ENCODE measurements at places on chromosomes 2 and 18. TPM values are rescaled to one million over a fixed set of nuclear protein-coding genes. Genes with fewer than 3 reads are reported as not detected.
A peak's percentile ranks its signal among the peaks of the same experiment; 100 is the strongest.

DNA sequence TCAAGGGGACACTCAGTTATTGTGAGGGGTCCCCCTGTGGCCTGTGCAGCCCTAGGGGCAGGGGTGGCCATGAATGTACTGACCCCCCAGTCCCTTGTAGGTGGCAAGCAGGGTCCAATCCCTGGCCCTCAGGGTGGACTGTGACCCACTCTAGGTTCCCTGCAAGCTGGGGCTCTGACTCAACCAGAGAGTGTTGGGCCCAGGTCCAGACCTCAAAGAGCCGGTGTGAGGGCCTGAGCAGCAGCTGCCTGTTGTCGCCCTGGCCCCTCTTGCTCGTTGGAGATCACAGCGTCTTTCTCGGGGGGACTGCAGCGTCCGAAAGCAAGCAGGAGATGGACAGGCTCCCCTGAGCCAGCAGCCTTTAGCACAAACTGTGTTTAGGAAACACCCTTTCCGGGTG is 66.8 kb upstream of the ATG16L1 start:
- no peak overlapping the region for H3K27ac ChIP-seq
- no peak for DNase-seq
- H3K27me3 ChIP-seq = peaks cover 3% of the 10 kb centered on the region
- H3K4me3 ChIP-seq = no peak overlapping the region
- peaks cover 8% of the 10 kb centered on the region for H3K36me3 ChIP-seq

Gene CCDC141
- not detected for total RNA-seq

Gene TMEM169
- total RNA-seq = 34.8 TPM

GRCh38 chr2:12555012-12555645 is 161.6 kb upstream of the TRIB2 start:
- no peak overlapping the region for H3K27ac ChIP-seq
- peaks cover 2% of the 10 kb centered on the region for H3K36me3 ChIP-seq
- no peak overlapping the region for H3K4me3 ChIP-seq
- no peak for DNase-seq

Gene AOX1
- 2.8 TPM for total RNA-seq

- H3K4me1 ChIP-seq = no peaks in the 10 kb centered on the region
- no peak for DNase-seq
- H3K27me3 ChIP-seq = no peaks in the 10 kb centered on the region
- H3K4me3 ChIP-seq = no peak overlapping the region
Measured at GRCh38 chr2:111716905-111717775, 166.9 kb downstream of the ANAPC1 start.

- no peaks in the 10 kb centered on the region for H3K4me1 ChIP-seq
- no peak overlapping the region for H3K27ac ChIP-seq
- DNase-seq = no peak
Measured at GRCh38 chr18:6836331-6836730, 106.8 kb downstream of the ARHGAP28 start.

- H3K4me1 ChIP-seq = peaks cover 4% of the 10 kb centered on the region
- DNase-seq = no peak
- no peak overlapping the region for H3K4me3 ChIP-seq
- H3K36me3 ChIP-seq = peaks cover 8% of the 10 kb centered on the region
Measured at GRCh38 chr2:178506949-178507348, 26.7 kb downstream of the PLEKHA3 start.

GRCh38 chr2:121284463-121285449 is at the start of gene TFCP2L1:
TSS of gene TFCP2L1 (minus strand) at chr2:121285202. CDS start at chr2:121285109, 93 bp downstream.
- H3K4me3 ChIP-seq = peak within 1 kb of the TSS; percentile 84
- peaks cover 8% of the 10 kb centered on the region for H3K4me1 ChIP-seq
- no peak for DNase-seq
- no peaks in the 10 kb centered on the region for H3K36me3 ChIP-seq
- no peak within 1 kb of the TSS for H3K27ac ChIP-seq

DNA sequence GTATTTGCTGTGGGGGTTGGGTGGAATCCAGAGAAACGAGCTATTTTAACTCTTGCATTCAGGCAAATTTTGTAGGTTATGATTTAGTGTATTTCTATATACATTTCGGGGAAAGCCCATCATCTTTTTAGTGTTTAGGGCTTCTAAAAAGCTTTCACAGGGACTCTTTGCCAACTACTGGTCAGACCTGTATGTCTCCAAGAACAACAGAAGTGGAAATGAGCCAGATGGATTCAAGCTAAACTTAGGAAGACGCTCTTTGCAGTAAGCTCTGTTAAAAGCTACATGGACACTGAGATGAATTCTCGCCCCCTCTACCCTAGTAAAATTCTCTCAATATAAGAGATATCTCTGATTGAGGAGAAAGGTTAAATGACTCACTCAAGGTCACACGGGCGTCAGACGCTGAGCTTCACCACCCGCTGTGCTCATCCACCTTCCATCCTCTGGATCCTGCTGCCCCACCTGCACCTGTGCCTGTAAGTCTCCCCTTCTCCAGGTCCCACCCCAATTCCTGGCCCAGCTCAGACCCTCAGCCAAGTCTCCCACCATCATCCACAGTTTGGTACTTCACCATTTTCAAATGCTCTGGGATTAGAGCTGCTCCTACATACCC is 85.6 kb downstream of the MARCHF4 start:
- H3K4me3 ChIP-seq = peak overlapping the region; percentile 39
- H3K4me1 ChIP-seq = peaks cover 48% of the 10 kb centered on the region
- H3K36me3 ChIP-seq = no peaks in the 10 kb centered on the region
- H3K27me3 ChIP-seq = no peaks in the 10 kb centered on the region
- no peak for DNase-seq

- H3K27me3 ChIP-seq = no peaks in the 10 kb centered on the region
- peaks cover 20% of the 10 kb centered on the region for H3K36me3 ChIP-seq
- no peak overlapping the region for H3K4me3 ChIP-seq
- no peak overlapping the region for H3K27ac ChIP-seq
Measured at GRCh38 chr2:168499500-168499899, 43.4 kb downstream of the CERS6 start.

Gene VIL1
- total RNA-seq = not detected

- no peaks in the 10 kb centered on the region for H3K4me1 ChIP-seq
- no peak overlapping the region for H3K27ac ChIP-seq
- H3K36me3 ChIP-seq = peaks cover 39% of the 10 kb centered on the region
- DNase-seq = no peak
- H3K4me3 ChIP-seq = no peak overlapping the region
- no peaks in the 10 kb centered on the region for H3K27me3 ChIP-seq
Measured at GRCh38 chr2:110638952-110639695, 38.7 kb downstream of the BUB1 start.

- no peak overlapping the region for H3K4me3 ChIP-seq
- no peak overlapping the region for H3K27ac ChIP-seq
- H3K27me3 ChIP-seq = peaks cover 57% of the 10 kb centered on the region
- peaks cover 11% of the 10 kb centered on the region for H3K4me1 ChIP-seq
- no peak for DNase-seq
Measured at GRCh38 chr18:37577051-37577611, 11.5 kb upstream of the CELF4 start.

GRCh38 chr18:58302811-58303210 is 258.8 kb downstream of the NEDD4L start:
- no peaks in the 10 kb centered on the region for H3K4me1 ChIP-seq
- peaks cover 2% of the 10 kb centered on the region for H3K36me3 ChIP-seq
- H3K27ac ChIP-seq = no peak overlapping the region
- DNase-seq = no peak

Gene EVX2
- total RNA-seq = 0.43 TPM

- peaks cover 70% of the 10 kb centered on the region for H3K4me1 ChIP-seq
- H3K4me3 ChIP-seq = no peak overlapping the region
- peaks cover under 1% of the 10 kb centered on the region for H3K36me3 ChIP-seq
- DNase-seq = no peak
Measured at GRCh38 chr2:239308661-239309397, 92.0 kb downstream of the HDAC4 start.

DNA sequence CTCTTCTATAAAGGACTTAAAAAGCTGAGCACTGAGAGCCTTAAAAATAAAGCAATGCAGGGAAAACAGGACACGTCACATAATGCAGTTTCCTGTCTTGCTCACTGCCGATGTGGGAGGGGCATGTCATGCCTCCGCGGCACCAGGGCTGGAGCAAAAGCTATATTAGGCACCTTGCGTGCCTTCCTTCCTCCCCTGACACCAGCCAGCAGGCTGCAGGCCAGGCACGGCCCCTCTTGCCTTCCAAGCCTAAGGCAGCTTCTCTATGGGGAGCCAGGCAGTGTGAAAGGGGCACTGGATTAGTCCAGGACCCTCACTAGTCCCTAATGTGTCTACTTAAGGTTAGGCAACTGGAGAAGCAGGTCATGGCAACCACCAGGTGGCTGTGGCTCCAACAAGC is 26.3 kb downstream of the MRPL35 start:
- H3K27ac ChIP-seq = no peak overlapping the region
- H3K27me3 ChIP-seq = no peaks in the 10 kb centered on the region
- peaks cover 29% of the 10 kb centered on the region for H3K4me1 ChIP-seq
- no peaks in the 10 kb centered on the region for H3K36me3 ChIP-seq
- no peak for DNase-seq

Measured in neural crest cell (in vitro differentiated cells).